ENCODE measurements at places on chromosomes 13 and 19. TPM values are rescaled to one million over a fixed set of nuclear protein-coding genes. Genes with fewer than 3 reads are reported as not detected.

DNA sequence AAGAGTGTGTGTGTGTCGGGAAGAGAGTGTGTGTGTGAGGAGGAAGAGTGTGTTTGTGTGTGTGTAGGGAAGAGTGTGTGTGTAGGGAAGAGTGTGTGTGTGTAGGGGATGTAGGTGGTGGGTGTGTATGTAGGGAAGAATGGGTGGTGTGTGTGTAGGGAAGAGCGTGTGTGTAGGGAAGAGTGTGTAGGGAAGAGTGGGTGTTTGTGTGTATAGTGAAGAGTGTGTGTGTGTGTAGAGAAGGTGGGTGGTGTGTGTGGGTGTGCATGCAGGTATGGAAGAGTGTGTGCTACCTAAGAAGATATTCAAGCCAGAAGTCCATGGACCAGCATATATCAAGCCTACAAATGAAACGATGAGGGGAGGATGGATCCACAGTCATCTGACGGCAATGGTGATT, 265.8 kb downstream of the FGF9 start:
- DNase-seq, result no peak

Gene CALR3
- polyA plus RNA-seq, result not detected

DNA sequence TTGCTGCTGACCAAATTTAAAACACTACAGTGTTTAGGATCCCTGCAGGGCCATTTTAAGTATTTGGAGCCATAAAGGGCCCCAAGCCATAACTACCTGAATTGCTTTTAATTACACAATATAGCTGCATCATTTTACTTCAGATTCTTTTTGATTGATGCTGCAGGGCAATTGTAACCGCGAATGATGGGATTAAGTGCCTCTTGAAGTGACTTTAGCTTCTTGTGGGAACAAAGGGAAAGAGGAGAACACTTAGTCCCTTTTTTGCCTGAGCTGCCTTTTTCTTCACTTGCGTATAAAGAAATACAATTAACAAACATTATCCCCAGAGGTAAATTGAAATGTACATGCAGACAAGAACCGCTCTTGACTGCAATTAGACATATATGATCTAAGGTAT, 228.5 kb downstream of the ZIC5 start:
- DNase-seq, result no peak

- no peak for DNase-seq
These were observed 38.9 kb downstream of the PARP4 start for GRCh38 chr13:24473686-24474085.

DNA sequence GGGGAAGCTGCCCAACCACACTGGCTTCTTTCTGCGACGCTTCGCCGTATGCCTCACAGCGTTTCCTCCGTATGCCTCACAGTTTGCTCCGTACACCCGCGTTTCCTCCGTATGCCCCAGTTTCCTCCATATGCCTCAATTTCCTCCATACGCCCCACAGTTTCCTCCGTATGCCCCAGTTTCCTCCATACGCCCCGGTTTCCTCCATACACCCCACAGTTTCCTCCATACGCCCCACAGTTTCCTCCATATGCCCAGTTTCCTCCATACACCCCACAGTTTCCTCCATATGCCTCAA, 22.6 kb downstream of the GAS6 start:
- no peak for DNase-seq

- DNase-seq, result peak; percentile 76
These were observed 76.6 kb upstream of the KLF12 start for GRCh38 chr13:74210693-74211393.

GRCh38 chr19:35718345-35719041, 690 bp downstream of the KMT2B start:
- DNase-seq, result no peak

GRCh38 chr13:44306371-44307192, 67.0 kb upstream of the SERP2 start:
- DNase-seq, result peak; percentile 81

All from AG04450 (cell line).